HFF-Myc (cell line): ENCODE measurements at places on chromosomes 7 and 10.

GRCh38 chr10:28997734-28998133 lies 291.1 kb upstream of the LYZL1 start:
- DNase-seq, result no peak

DNA sequence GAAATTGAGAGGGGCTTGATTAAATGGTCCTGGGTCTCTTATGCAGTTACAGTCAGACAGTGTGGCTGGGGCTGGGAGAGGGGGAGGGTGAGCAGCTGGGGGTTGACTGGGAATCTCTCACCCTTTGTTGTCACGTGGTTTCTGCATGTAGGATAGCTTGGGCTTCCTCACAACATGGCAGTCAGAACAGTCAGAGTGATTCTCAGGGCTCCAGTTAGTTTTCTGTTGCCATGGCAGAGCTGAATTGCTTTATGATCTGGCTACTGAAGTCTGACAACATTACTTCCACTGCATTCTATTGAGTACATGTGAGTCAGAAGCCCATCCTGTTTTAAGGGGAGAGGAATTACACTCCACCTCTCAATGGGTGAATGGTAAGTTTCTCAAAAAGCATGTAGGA lies 102.7 kb downstream of the WDR11 start:
- DNase-seq, result no peak

DNA sequence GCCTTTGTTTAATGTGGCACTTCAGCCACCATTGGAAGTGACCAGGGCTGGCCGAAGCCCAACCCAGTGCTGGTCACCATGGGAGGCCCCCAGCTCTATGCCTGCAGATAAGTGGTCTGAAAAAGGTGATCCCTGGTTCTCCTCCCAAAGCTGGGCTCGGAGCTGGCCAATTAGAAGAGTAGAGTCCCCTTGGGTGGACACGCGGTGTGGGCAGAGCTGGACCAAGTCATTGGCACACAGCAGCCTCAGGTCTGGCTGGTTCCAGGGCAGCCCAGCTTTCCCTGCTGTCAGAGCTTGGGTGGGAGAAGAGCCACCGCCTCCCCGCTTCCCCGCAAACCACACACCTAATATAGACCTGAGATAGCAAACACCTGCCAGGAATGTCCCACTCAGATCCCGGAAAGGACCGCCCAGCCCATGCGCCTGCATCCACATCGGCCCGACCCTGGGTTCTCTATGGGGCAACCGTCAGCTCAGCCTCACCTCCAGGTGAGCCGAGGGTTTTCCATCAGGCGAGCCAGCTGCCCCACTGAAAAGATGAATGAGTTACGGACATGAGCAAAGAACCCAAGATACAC lies 84.3 kb downstream of the TCERG1L start:
- DNase-seq, result no peak

DNA sequence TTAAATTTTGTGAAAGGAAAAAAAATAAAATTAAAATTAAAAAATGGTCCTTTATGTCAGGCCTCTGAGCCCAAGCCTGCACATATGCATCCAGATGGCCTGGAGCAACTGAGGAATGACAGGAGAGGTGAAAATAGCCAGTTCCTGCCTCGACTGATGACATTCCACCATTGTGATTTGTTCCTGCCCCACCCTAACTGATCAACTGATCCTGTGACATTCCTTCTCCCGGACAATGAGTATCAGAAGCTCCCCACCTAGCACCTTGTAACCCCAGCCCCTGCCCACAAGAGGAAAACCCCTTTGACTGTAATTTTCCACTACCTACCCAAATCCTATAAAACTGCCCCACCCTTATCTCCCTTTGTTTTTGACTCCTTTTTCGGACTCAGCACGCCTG lies 972.2 kb upstream of the GHITM start:
- no peak for DNase-seq

DNA sequence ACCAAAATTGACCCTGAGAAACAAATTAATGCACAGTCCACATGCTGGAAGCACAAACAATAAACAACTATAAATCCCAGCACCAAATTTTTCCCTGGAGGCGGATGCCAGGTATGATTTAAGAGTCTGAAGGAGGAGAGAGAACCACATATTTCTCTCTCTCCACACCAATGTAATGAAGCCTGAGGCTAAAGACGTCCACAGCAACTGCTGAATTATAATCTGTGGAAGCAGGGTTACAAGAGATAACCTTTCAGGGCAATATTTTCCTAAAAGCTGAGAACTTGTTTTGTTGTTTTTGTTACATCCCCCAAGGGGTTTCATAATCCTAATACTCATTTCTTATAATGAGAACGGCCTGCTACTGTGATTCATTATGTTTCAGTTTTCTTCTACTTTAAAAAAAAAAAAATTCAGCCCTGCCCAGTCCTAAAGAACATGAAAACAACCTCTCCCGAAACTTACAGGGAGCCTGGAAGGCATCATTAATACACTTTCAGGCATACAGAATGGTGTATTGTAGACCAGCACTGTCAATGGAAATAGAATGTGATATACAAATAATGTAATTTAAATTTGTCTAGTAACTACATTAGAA lies 48.5 kb upstream of the ABLIM1 start:
- no peak for DNase-seq

- DNase-seq, result peak; percentile 54
Measured at GRCh38 chr7:81769891-81770727, at the start of gene HGF. HGF (minus strand) TSS chr7:81770047; CDS start chr7:81769971, 76 bp downstream.

GRCh38 chr10:32005050-32005449 lies 51.2 kb downstream of the KIF5B start:
- peak; percentile 31 for DNase-seq

DNA sequence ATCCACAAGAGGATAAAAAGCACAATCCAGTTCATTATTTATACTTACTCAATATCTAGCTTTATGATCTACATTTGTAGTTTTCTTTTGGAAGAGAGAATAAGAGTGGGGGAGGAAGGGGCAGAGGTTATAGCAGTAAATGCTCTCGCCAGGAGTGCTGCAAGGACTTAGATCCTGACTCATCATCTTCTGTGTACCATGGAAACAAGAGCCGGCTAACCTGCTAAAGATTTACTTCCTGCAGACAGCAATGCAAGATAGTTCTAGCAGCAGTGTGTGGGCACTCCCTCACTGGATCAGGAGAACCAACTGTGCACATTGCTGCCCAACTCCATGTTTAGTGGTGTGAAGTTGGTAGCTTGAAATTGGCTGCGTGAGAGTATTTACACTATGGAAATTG lies 47.7 kb upstream of the TRIL start:
- DNase-seq, result no peak

GRCh38 chr10:58275908-58276307 lies 6.9 kb downstream of the CISD1 start:
- DNase-seq, result no peak

DNA sequence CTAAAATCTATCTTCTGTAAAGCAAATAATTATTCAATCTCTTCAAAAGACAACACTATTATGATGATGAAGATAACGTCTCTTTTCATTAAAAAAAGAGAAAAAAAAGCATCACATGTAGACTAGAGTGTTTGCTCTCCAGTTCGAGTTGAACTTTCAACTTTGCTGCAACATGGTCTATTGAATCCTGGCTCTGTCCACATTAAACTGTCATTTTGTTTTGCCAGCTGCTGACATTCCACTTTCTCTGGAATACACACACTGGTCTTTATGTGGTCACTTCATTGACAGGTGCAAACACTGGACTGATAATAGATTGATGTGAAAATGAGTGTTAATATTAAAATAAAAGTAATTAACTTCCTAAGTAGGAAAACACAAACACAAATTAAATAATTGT lies 61.7 kb downstream of the PTF1A start:
- no peak for DNase-seq

DNA sequence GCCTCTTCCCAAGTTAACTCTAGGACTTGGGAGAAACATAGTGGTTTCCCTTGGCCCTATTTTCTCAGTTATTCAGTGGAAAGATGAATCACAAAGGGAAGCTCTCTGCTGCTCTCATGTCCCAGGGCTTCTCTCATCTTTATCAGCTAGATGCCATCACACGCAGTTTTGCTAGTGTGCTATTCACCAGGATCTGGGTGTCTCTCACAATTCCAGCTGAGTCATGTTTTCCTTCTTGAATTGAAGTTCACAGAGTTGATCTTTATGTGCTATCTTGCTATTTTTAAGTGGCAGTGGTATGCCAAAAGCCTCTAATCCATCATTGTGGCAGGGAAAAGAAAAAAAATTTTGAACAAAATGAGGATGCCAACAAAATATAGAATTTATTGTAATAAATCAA lies 101.3 kb downstream of the TWIST1 start:
- DNase-seq, result no peak

GRCh38 chr10:4649886-4650508 lies 176.0 kb upstream of the AKR1E2 start:
- DNase-seq, result peak; percentile 61

- DNase-seq, result no peak
Measured at GRCh38 chr10:98301664-98302319, 33.8 kb upstream of the LOXL4 start.

DNA sequence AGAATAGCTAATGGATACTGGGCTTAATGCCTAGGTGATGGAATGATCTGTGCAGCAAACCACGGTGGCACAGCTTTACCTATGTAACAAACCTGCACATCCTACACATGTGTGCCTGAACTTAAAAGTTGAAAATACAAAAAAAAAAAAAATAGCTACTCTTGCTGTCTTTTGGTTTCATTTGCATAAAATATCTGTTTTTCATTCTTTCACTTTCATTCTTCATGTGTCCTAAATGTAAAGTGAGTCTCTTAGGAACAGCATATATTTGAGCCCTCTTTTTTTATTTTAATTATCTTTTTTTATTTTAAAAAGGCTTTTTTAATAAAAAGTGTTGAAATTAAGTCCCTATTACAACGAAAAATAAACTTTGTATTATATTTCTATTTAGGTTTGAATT lies 836.1 kb upstream of the KCND2 start:
- DNase-seq, result no peak

DNA sequence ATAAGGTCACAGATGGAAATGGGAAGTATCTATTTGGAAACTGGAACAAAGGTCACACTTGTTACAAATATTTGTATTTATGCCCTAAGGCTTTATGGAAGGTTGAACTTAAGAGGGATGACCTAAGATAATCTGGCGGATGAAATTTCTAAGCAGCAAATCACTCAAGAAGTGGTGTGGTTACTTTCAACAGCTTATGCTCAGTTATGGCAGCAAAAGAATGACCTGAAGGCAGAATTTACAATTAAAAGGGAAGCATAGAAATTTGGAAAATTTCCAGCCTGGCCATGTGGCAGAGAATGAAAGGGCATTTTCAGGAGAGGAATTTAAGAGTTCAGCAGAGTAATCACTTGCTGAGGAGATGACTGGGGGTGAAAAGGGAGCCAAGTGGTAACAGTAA lies 95.8 kb upstream of the TNS3 start:
- no peak for DNase-seq
